Mesenchymal stem cell (in vitro differentiated cells and primary cell): ENCODE measurements at places on chromosomes 12 and 14.

DNA sequence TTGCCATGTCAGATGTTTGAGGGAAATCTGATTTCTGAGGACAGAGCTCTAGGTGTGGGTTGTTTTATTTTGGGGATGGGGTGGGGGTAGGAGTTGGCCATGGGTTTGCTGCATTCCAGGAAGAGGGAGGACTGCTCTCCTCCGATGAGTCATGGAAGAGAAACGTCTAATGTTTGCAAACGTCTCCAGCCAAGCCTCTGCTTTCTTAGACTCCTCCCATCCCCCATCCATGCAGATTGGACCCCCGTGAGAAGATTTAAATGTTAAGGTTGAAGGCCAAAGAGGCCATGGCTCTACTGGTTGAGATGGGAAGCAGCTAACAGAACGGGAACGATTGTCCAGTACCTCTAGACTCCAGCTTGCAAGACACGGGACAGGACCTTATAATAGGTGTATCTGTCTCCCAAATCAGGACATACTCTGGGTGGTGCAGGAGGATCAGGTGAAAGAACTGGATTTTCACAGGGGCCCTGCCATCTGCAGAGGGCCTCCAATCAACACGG lies 11.4 kb upstream of the ATP2A2 start:
- H3K36me3 ChIP-seq = no peaks in the 10 kb centered on the region
- H3K27ac ChIP-seq = no peak overlapping the region
- no peak overlapping the region for H3K4me3 ChIP-seq

- no peaks in the 10 kb centered on the region for H3K36me3 ChIP-seq
- no peaks in the 10 kb centered on the region for H3K27me3 ChIP-seq
- H3K27ac ChIP-seq = no peak overlapping the region
- no peak for DNase-seq
These were observed 412.5 kb downstream of the RMST start for GRCh38 chr12:97875064-97875463.

GRCh38 chr12:79422060-79422812 lies 268.5 kb downstream of the PAWR start:
- no peaks in the 10 kb centered on the region for H3K27me3 ChIP-seq
- H3K4me3 ChIP-seq = no peak overlapping the region

GRCh38 chr14:88613552-88614010 lies 50.7 kb downstream of the ZC3H14 start:
- no peaks in the 10 kb centered on the region for H3K27me3 ChIP-seq
- H3K4me3 ChIP-seq = no peak overlapping the region
- H3K4me1 ChIP-seq = no peaks in the 10 kb centered on the region
- peak; percentile 18 for DNase-seq

GRCh38 chr14:70599345-70599744 lies 1.1 kb downstream of the MED6 start:
- H3K4me3 ChIP-seq = peak overlapping the region; percentile 87
- no peaks in the 10 kb centered on the region for H3K27me3 ChIP-seq
- no peak for DNase-seq
- no peaks in the 10 kb centered on the region for H3K4me1 ChIP-seq
- H3K27ac ChIP-seq = no peak overlapping the region

DNA sequence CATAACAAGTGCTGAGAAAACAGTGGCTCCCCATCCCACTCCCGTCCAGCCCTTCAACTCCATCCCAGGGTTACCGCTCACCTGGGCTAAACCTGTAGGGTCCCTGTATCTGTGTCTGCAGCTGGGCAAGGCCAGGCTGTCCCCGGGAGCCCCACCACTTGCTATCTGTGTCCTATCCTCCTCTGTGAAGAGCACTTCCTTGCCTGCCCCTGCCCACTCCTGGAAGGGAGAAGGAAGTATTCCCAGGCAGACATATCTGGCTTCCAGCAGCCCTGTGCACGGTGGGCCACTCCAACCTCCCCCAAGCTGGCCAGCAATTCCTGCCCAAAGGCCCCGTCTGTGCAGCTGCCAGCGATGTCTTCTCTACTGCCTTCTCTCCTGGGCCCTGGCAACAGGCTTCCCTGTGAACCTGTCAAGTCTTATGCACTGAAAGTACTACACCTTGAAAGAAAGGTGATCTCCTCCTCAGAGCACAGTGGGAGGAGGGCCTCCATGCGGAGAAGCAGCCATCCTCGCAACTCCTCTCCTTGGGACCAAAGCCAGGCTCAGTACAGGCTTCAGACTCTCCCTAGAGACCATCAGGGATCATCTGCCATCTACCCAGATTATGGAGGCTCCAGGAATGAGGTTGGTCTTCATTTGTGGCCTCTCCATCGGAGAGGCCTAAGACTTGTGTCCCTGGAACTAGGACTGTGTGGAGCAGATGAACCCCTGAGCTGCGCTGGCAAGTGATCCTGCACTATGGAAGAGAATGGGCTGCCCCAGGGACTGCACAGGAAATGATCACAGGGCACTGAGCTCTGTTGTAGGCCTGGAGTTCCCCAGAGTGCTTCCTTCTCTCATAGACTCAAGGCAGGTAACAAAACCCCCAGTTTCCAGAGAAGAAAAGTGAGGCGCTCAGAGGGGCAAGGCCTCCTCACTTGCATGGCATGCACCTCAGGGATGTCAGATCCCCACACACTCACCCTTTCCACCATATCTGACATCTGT lies 663.6 kb downstream of the BCL11B start:
- no peaks in the 10 kb centered on the region for H3K4me1 ChIP-seq
- H3K27me3 ChIP-seq = no peaks in the 10 kb centered on the region
- no peak overlapping the region for H3K4me3 ChIP-seq
- H3K36me3 ChIP-seq = no peaks in the 10 kb centered on the region
- DNase-seq = no peak
- H3K27ac ChIP-seq = no peak overlapping the region

GRCh38 chr12:76449583-76449982 lies 101.4 kb upstream of the BBS10 start:
- no peaks in the 10 kb centered on the region for H3K36me3 ChIP-seq
- H3K4me3 ChIP-seq = no peak overlapping the region
- no peaks in the 10 kb centered on the region for H3K4me1 ChIP-seq
- H3K27ac ChIP-seq = peak overlapping the region; percentile 43

GRCh38 chr14:106879241-106879640 lies 1352.9 kb downstream of the TMEM121 start:
- DNase-seq = no peak
- no peaks in the 10 kb centered on the region for H3K36me3 ChIP-seq
- no peak overlapping the region for H3K4me3 ChIP-seq
- H3K27me3 ChIP-seq = peaks cover 8% of the 10 kb centered on the region
- H3K4me1 ChIP-seq = no peaks in the 10 kb centered on the region
